ENCODE measurements at places on chromosomes 16 and 17. TPM values are rescaled to one million over a fixed set of nuclear protein-coding genes. Genes with fewer than 3 reads are reported as not detected.

NPW gene
- 0.18 TPM for total RNA-seq

SCGB1C2 gene
- total RNA-seq, result not detected

VTN gene
- 0.18 TPM for total RNA-seq

SLFN12 gene
- total RNA-seq, result 48.6 TPM

ABCC11 gene
- total RNA-seq, result under 0.01 TPM

CNTNAP1 gene
- total RNA-seq, result 10.6 TPM

CCDC78 gene
- 0.56 TPM for total RNA-seq

DNAAF8 gene
- 0.54 TPM for total RNA-seq

FOXC2 gene
- total RNA-seq, result 1.1 TPM

DNA sequence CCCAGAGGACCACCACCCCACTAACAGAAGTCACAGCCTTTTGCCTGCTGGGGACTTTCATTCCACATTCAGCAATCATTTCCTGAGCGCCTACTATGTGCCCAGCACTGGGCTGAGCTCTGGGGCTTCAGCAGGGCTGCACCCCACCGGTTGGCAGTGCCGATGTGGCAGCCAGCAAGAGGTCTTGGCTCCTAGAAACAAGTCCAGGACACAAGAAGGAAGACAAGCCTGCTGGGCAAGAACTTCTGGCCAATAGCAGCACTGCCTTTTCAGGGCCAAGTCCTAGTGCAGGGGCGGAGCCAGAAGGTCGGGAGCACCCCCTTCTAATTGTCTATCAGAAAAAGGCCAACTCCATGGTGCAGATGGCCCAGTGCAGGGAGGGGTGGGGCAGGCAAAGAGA lies 13.0 kb upstream of the HOXB9 start:
- DNase-seq, result no peak

GRCh38 chr17:7130621-7131422 lies 16.2 kb upstream of the ASGR2 start:
- no peak for DNase-seq

- DNase-seq, result no peak
Observed at GRCh38 chr16:24348545-24349290, 92.6 kb downstream of the CACNG3 start.

DNA sequence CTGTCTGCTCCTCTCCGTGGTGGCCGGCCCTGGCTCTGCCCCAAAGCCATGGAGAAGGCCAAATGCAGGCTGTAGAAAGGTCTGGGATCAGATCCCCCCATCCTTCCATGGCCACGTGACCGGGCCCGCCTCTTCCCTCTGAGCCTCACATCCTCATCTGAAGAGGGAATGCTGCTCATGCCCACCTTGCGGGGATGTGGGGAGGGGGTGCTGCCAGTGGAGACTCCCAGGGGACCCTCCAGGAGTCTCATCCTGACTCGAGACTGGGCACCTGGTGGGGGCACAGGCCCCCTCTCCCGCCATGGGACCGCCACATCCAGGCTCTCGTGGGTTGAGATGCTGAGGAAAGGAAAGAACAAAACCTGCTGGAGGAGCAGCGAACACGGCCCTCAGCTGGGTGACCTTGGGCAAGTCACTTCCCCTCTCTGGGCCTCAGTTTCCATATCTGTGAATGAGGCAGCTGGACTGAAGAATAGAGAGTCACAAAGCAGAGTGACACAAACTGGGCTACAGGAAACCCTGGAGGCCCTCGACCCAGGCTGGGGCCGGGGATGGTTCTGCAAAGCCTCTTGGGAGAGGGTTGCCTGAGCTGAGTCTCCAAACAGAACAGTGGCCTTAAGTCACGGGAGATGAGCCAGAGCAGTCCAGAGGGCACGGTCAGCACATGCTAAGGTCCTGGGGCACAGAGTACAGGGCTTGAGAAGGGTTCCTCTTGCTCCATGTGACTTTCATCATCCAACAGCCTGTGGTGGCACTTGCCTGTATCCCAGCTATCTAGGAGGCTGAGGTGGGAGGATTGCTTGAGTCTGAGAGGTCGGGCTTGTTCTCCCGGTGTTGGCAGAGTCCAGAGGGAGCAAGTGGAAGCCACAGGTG lies 30.1 kb downstream of the SOCS1 start:
- no peak for DNase-seq

GRCh38 chr17:12568358-12569251 lies 97.1 kb upstream of the MYOCD start:
- DNase-seq, result no peak

DNA sequence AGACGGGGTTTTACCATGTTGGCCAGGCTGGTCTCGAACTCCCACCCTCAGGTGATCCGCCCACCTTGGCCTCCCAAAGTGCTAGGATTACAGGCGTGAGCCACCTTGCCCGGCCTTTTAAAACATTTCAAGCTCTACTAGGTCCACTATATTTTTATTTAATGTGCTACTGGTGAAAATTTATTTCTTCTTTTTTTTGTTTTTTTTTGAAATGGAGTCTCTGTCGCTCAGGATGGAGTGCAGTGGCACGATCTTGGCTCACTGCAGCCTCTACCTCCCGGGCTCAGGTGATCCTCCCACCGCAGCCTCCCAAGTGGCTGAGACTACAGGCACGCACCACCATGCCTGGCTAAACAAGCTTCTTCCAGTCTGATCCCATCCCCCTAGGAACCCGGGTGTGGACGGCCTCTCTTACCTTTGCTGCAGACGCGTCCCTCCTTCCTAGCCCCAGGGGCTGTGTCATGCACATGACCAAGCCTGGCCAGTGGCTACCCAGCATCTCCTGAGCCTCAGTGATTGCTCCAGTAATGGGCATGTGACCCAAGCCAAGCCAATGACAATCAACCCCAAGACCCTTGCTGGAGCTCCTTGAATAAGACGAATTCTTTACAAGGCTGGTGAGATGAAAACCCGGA lies 40.1 kb upstream of the LITAF start:
- DNase-seq, result no peak

DNA sequence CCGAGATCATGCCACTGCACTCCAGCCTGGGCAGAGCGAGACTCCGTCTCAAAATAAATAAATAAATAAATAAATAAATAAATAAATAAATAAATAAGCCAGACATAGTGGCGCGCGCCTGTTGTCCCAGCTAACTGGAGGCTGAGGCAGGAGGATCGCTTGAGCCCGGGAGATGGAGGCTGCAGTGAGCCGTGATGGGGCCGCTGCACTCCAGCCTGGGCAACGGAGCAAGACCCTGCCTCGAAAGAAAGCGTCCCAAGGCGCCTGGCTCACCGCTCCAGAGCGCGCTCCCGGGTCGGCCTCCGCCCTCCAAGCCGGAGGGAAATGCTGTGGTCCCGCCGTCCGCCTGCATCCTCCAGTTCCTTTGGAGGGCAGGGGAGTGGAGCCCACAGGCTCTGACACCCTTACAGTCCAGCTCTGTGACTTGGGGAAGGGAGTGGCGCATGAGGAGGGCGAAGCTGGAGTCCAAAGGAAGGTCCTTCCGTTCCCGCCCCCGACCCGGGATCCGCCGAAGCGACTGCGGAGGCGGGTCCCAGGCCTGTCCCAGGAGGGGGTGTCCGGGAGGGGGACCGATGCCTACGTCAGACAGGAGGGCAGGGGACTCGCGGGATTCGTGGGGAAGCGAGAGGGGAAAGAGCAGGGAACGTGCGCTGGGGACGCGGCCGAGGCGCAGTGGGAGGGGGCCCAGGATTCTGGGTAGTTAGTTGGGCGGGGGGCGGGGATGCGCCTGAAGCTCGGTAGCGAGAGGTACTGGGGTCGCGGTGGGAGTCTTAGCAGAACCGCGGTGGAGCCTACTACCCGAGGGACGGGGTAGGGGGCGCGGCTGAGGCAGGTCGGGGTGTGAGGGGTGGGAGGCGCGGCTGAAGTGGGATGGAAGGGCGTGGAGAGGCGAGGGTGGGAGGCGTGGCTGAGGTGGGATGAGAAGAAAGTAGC lies 8.4 kb upstream of the TRPV2 start:
- DNase-seq, result no peak

DNA sequence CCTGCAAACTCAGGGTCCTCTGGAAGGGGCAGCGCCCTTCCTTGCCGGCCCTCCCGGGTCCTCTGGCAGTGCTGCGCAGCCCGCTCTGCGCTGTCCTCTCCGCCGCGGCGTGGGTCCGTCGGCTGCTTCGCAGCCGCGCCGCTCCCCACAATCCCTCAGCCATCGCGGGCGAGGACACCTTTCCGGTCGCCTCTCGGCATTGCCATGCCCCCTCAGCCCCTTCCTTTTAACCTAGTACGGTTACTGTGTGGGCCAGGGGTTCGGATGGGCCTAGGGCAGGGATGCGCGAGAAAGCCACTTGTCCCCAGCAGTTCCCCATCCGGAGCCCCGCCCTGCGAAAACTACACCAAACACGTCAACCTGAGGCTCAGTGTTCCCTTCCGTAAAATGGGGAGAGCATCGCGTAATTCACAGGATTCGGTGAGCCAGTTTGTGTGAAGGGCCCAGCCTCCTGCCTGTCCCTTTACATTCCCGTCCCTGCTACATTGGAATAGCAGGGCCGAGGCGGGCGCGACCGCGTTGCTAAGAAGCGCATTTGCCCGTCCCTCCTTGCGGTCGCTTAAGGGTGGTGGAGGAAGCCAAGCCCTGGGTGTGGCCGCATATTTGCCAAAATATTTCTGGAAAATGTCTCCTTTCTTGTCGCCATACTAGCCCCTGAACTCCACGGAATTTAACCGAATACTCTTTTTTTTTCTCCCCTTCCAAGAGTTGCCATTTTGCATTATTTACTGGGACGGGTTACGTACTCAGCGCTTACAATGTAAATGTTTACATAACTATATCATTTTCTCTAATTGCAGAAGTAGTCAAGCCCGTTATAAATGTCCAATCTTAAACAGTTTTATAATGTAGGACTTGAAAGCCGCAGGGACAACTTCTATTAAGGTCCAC lies 13.2 kb downstream of the COPZ2 start:
- DNase-seq, result no peak

GRCh38 chr17:29710891-29711418 lies 88.2 kb upstream of the CORO6 start:
- peak; percentile 56 for DNase-seq

DNA sequence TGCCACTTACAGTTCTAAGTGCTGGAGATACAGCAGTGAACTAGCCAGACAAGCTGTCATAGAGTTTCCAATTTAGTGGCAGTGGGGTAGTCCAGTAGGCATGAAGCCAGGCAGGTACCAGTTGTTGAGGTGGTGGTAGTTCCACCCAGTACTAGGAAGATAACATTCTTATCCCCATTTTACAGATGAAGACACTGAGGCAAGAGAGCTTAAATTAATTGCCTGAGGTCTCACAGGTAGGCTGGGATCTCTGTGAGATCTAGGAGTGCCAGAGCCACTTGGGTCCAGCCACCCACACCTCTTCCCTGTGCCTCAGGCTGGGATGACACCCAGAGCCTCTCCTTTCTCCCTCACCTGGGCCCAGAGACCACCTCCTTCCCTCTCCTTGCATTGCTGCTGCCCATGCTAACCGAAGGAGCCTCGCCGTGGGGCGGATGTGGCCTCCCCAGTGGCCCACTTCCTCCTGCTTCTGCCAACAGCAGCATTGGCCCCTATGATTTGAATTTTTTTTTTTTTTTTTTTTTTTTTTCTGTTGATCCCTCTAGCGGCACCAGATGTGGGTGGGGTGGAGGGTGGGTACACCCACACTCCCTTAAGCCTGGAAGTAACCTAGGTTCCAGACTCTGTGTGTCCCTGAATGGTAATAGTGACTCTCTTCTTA lies 114.0 kb downstream of the PRKCB start:
- DNase-seq, result no peak

DNA sequence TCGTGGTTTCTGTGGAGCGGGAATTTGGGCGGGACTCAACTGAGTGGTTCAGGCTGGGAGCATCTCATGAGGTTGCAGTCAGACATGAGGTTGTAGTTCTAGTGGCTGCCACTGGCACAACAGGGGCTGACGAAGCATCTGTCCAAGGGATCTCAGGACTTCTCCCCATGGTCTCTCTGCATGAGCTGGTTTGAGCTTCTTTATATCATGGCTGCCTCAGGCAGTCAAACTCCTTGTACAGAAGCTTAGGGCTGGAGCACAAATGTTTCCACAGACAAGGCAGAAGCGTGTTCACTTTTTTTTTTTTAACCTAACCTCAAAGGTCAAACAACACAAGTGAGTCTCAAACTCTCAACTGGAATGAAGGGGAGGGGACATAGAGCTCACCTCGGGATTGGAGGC lies 243.3 kb downstream of the MSI2 start:
- no peak for DNase-seq

DNA sequence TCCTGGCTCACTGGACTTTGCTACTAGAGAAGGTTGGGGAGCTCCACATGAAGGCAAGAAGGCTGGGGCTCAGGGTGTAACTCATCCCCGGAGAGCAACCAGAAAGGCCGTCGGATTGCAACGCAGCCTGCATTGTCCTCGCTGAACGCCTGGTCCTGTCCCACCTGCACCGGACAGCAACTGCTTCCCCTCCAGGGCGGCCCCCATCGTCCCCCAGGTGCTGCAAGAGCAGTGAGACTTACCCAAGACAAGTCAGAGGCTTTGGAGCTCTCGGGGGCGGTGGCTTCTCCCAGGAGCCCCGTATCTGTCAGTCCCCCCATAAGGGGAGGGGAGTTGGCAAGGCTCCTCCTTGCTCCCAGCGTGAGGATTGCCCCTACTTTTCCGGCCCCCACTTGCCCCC lies 18.4 kb downstream of the METRNL start:
- no peak for DNase-seq

DNA sequence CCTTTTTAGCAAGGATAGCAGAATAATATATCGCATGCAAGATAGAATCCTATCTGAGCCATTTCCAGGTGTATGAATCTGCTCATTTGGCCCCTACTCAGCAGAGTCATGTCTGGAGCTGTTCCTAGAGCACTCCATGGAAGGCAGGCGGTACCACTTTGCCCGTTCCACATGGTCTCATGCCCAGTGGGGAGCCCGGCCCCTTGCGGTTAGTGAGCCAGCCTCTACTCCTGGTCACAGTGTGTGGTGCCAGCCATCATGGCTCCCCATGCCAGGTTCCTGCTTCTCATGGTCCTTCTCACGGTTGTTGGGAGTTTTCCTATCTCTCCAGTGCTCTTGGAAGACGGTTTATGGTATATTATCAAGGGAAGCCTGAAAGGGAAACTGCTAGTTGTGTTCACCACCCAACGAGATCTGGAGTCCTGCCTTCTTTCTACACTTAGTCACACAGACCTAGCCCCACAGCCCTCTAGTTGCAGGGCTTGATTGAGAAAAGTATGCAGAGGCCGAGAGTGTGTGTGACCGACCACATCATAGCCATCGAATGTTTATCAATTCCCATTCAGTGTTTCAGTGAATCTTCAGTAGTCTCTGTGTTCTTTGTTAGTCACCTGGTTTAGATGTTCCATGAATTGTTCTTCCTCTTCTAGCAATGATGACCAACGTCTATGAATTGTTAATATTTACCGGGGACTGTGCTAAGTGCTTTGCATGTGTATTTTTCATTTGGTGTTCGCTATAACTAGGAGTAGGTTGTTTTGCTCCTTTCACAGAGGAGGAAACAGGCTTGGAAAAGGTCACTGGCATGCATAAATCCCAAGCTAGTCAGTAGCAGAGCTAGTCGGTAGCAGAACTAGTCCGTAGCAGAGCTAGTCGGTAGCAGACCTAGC lies 9.6 kb downstream of the JPT2 start:
- DNase-seq, result no peak

DNA sequence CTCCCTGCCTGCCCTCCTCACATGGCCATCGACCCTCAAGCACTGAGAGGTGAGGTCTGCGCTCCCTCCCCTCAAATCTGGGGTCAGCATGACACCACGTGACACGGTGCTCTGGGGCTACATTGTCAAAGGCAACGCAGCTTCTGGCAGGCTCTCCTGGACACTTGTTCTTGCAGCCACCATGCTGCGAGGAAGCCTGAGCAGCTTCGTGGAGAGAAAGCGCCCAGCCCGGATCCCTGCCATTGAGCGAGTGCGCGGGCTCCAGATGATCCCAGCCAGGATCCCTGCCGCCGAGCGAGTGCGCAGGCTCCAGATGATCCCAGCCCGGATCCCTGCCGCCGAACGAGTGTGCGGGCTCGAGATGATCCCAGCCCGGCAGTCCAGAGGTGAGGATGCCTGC lies 70.9 kb upstream of the METRNL start:
- DNase-seq, result no peak

GRCh38 chr16:47363761-47364160 lies 97.1 kb downstream of the ITFG1 start:
- DNase-seq, result no peak
